ENCODE measurements at places on chromosomes 7 and 10.

DNA sequence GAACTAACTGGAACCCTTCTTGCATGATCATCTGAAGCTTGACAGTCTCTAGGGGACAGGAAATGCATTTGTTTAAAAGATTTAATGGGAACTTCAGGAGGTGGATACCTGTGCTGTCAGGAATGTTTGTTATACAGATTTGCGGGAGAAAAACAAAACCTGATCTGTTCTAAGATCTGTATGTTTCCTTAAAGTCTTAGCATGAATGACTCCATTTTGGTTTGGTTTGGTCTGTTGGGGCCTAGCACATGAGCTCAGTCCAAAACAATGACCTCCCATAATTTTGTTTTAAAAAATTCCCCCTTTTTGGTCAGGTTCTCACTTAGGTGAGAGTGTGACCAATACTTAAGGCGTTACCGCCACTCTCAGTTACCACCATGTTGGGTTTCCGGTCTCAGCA, 138.7 kb downstream of the AKR1D1 start:
- no peak for DNase-seq

DNA sequence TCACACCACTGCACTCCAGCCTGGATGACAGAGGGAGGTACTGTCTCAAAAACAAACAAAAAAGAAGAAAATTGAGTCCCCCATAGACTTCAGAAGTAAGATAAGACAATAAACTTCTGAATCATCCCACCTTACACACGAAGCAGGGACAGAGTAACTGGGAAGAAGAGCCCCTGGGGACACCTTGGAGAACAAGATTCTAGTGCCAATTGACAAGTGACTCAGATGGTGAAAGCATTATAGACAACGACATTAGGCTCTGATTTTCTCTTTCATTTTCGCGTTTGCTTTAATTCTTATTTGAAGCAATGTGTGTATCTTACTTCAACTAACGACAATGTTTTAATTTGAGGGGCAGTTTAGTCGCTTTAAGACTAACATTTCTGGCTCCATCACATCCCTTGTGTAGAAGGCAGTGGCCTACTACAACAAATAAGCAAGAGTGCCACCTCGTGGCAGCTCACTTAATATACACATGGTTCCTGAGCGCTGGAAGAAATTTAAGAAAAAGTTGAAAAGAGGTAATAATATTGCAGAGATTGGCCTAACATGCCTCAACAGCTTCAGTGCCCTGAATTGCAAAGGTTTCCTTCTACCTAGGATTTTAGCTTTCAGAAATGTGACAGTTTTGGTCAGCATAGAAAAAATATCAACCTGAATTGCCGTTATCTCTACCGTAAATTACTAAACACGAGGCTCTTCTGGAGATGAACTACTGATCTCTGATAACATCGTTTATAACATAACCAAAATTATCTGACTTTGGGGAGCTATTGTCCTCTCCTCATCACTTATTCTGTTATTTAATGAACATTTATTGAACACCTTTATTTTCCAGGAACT, 36.7 kb downstream of the ASNS start:
- peak; percentile 35 for DNase-seq

DNA sequence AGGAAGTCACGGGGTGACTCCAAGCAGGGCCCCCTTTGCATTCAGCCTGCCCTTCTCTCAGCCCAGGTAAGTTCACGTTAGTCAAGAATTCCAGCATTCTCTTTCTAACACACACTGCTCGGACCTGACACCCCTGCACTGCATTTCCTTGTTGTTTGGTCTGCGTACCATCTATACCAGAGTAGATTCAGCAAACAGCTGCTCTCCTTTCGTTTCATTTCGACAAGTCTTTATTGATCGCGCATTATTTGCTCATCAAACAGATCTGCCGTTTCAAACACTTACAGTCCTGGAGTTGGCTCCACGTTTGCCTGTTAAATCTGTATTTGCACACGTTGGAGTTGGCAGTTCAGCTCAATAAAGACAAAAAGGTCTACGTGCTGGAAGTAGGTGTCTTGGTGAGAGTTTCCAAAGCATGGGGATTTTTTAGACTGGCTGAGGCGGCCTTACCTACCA, 495.1 kb downstream of the RPS24 start:
- no peak for DNase-seq

DNA sequence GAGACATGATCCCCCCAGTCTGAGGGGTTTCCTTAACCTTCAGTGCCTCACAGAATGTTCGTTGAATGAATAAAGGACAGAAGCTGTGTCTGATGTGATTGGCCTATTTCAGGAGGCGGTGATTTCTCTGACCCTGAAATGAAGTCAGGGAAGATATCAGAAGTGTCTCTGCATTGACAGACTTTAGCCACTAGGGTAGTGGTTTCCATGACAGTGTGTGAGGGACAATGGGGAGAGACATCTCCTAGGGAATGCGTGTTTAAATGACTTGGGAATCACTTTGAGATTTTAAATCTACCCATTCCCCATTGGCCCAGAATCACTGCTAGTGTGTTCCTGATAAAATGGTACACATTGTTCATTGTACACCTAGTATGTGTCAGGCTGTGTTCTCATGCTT, 132.0 kb downstream of the CFAP58 start:
- no peak for DNase-seq
